ENCODE measurements at places on chromosomes 7 and 10. TPM values are rescaled to one million over a fixed set of nuclear protein-coding genes. Genes with fewer than 3 reads are reported as not detected.

Gene ITIH5
- 25.9 TPM for polyA plus RNA-seq

Gene SPDYE2B
- 0.76 TPM for polyA plus RNA-seq

Gene SH2D4B
- polyA plus RNA-seq, result 0.04 TPM

Gene FAM25C
- not detected for polyA plus RNA-seq

Gene FAM25G
- not detected for polyA plus RNA-seq

All from right renal cortex interstitium (tissue), 3 donors.